CD4-positive, alpha-beta T cell treated with Interleukin-1 beta for 1 hour (primary cell): ENCODE measurements at places on chromosomes 12 and 14.

- no peak for DNase-seq
Observed at GRCh38 chr12:75657831-75658230, 146.4 kb upstream of the KRR1 start.

DNA sequence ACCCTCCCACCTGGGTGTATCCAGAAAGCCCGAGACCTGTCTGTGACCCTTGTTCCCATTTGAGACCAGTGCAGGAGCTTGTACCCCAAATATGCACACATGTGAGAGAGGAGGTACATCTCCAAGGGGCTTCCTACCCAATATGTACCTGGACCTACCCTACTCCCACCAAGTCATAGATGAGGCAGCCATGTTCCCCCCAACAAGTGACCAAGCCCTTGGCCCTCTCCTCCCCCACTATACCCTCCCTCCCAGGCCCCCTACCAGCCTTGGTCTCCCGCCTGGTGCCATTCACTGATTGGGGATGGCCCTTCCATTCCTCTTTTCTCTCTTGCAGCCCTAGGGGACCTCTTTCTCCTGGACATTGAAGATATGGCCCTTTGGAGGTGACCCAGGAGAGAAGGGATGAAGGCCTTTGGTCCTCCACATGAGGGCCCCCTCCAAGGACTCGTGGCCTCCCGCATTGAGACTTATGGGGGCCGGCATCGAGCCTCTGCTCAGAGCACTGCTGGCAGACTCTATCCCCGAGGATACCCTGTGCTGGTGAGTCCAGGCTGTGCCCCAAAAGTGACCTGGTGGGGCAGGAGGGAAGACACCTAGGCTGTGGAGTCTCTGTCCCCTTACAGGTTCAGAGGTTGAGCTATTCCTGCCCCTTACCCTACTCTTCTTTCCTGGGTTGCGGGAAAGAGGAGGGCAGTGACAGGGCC, 1.5 kb downstream of the PLEKHG6 start:
- no peak for DNase-seq

DNA sequence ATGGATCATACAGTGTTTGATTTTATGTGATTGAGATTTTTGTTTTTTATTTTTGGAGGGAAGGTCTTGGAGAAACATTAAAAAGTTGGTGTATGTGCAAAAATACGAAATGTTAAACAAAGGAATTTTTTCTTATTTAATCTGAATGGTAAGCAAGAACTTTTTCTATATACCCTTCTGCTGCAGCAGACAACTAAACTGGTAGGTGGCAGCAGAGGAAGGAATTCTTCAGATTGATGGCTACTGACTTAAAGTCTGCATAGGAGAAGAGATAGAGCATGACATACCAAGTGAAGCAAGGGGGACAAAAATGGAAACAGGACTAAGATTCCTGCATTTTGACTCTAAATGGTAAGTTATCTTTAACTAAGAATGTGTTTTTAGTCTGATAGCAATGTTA, 42.0 kb upstream of the A2ML1 start:
- DNase-seq, result no peak

- no peak for DNase-seq
Observed at GRCh38 chr12:7034464-7034863, 16.2 kb upstream of the LPCAT3 start.

DNA sequence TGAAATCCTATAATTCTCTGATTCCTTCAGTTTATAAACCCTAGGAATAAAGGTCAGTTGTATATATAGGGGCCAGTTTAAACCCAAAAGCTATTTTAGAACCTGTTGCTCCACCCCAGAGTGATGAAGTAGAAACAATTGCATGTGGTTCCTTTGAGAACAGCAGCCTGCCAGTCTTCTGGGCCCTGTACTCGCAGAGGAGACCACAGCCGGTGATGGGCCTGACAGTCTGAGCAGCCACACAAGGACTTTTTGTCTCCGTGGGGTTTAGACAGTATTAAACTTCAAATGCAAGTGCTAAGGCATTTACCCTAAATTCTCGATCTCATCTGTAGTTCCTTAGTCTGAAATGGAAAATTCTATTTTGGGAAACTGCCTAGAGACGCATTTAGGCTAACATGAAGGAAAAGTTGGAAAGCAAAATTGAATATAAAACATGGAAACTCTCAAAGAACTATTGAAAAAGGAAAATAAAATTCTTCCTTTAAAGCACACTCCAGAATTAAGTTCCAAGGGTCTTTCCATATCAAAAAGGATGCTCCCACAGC, 80.6 kb downstream of the PRICKLE1 start:
- no peak for DNase-seq

- DNase-seq, result no peak
Observed at GRCh38 chr14:69924201-69924600, 45.0 kb downstream of the SMOC1 start.

- no peak for DNase-seq
Observed at GRCh38 chr14:88430976-88431375, 45.5 kb downstream of the SPATA7 start.

DNA sequence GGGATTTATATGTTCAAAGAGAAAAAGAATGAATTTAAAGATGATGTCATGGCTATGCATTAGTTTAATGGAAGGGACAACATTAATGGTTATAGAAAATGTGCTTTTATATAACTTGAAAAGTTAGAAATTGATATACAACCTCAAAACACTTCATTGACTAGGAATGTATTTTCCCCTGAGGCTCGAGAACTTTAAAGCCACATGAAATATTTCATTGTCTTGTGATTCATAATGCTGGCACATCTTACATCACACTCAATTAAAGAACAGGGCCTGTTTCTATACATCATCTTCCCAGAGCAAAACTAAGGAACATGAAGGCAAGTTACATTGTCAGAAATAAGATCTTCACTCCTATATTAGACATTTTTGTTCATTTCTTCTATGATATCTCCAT, 35.2 kb upstream of the PAWR start:
- no peak for DNase-seq

GRCh38 chr12:120666571-120667390, 20.2 kb upstream of the MLEC start:
- no peak for DNase-seq
